ENCODE measurements at places on chromosomes 7 and 10. TPM values are rescaled to one million over a fixed set of nuclear protein-coding genes. Genes with fewer than 3 reads are reported as not detected.
A peak's percentile ranks its signal among the peaks of the same experiment; 100 is the strongest.

DNA sequence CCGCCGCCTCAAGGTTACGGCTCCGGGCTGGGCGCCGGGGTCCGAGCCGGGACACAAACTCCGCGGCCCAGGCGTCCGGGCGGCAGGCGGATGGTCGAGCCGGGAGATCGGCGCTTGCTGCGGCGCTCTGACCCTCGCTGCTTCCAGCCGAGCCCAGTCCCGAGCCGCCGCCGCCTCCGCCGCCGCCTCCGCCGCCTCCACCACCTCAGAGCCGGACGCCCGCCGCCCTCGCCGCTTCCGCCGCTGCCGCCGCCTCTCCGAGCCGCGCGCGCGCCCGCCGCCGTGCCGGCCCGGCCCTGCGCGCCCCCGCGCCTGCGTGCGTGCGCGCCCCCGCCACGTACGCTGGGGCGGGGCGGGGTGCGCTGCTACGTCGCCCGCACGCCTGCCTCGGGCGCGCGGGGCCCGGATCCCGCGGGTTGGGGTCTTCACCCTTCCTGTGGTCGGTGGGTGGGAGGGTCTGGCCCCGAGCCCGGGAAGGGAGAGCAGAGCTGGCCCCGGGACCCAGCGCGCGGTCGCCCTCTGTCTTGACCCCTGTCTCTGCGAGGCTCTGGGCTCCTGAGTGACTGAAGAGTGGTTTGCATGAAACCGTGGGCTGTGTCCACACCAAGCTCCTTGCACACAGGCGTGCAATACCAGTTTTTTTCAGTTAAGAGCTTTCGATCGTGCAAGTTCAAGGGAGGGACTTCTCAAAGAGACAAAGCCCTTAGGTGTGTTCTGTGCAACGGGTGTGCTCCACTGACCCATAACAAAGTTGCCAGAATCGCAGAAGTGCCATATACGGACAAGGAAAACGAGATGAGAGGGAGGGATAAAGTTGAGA is at the start of gene SMURF1:
Gene SMURF1, minus strand, starts transcription at position 256 of the 820 bp plus-strand sequence. CDS start 328 bp downstream, outside the sequence.
- DNase-seq, result no peak

DNA sequence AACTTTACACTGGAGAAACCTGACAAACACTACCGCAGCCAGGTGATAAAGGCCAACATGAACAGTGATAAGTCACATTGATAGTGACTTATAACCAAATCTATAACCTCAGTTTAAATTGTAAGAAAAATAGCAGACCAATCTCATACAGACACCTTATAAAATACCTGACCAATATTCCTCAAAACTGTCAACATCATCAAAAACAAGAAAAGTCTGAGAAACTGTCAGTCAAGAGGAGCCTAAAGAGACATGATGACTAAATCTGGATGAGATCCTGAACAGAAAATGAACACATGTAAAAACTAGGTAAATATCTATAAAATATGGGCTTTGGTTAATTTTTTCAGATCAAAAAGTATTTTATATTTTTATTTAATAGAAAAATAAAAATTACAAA is 233.3 kb downstream of the HPSE2 start:
- DNase-seq, result no peak

DNA sequence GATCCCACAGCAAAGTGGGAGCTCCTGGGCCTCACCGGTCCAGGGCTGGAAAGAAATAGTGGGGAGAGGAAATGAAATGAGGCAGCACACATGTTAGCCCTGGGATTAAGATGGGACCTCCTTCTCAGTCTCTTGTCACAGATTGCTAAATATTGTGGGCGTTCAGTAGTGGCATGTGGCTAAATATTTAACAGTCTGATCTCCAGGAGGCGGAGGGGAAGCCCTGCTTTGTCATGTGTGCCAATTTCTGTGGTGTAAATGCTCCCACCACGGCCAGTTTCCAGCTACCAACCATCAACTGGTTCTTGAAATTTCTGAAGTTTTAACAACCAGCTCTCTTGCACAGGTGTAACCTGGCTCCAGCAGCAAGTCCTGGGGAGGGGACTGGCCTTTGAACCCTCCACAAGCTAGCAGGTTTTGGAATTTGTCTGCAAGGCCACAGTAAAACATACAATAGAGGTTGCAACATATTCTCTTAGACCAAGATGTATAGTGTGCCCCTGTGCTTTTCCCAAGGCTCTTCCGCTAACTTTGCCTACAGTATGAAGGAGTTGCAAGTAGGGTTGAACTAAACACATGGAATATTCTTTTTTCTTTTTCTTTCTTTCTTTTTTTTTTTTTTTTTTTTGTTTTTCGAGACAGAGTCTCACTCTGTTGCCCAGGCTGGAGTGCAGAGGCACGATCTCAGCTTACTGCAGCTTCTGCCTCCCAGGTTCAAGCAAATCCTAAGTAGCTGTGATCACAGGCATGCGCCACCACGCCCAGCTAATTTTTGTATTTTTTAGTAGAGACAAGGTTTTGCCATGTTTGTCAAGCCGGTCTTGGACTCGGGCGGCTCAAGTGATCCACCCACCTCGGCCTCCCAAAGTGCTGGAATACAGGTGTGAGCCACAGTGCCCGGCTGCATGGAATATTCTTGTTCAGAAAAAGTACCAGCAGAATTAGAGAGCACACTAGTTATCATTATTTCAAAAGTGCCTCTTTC is 103.1 kb upstream of the PCBD1 start:
- no peak for DNase-seq

GRCh38 chr7:83956104-83956503 is 238.5 kb downstream of the SEMA3A start:
- no peak for DNase-seq

GRCh38 chr7:142733271-142733670 is 16.0 kb upstream of the PRSS1 start:
- no peak for DNase-seq

DNA sequence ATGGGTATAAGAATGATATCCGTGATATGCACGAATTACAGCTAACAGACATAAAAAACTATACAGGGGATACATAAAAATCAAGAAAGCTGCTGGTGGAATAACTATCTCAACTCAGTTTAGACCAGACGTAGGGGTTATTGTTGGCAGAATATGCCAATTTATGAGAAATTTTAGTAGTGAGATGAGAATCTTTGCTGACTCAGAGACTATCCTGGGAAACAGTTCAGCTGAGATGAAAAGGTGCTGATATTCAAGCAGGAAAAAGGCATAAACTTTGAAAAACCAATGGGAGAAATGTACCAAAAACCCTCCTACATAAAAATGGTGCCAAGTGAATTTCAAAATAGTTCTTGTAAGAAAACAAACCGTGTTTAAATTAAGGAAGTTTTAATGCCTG is 3.3 kb downstream of the MRPS33 start:
- no peak for DNase-seq

GRCh38 chr7:42980514-42980913 is 48.3 kb downstream of the MRPL32 start:
- DNase-seq, result no peak

- peak; percentile 35 for DNase-seq
These were observed 62.2 kb upstream of the USP6NL start for GRCh38 chr10:11673346-11674280.

The HTR5A gene
- not detected for total RNA-seq

GRCh38 chr10:101775273-101776160 is at the start of gene FGF8:
Gene FGF8 (minus strand): TSS chr10:101776114. CDS start chr10:101775900, 214 bp downstream.
- DNase-seq, result no peak

GRCh38 chr10:90887555-90887954 is 15.8 kb downstream of the RPP30 start:
- no peak for DNase-seq

- DNase-seq, result no peak
These were observed 4.5 kb downstream of the HNRNPA2B1 start for GRCh38 chr7:26195867-26196657.

The LOXL4 gene
- total RNA-seq, result 1.3 TPM

GRCh38 chr10:120156614-120157274 is 264.2 kb downstream of the SEC23IP start:
- no peak for DNase-seq

Data from pulmonary artery endothelial cell (primary cell).